ENCODE measurements at places on chromosomes 6 and 20.

GRCh38 chr20:25295386-25296093, 47.7 kb downstream of the PYGB start:
- no peak for DNase-seq

DNA sequence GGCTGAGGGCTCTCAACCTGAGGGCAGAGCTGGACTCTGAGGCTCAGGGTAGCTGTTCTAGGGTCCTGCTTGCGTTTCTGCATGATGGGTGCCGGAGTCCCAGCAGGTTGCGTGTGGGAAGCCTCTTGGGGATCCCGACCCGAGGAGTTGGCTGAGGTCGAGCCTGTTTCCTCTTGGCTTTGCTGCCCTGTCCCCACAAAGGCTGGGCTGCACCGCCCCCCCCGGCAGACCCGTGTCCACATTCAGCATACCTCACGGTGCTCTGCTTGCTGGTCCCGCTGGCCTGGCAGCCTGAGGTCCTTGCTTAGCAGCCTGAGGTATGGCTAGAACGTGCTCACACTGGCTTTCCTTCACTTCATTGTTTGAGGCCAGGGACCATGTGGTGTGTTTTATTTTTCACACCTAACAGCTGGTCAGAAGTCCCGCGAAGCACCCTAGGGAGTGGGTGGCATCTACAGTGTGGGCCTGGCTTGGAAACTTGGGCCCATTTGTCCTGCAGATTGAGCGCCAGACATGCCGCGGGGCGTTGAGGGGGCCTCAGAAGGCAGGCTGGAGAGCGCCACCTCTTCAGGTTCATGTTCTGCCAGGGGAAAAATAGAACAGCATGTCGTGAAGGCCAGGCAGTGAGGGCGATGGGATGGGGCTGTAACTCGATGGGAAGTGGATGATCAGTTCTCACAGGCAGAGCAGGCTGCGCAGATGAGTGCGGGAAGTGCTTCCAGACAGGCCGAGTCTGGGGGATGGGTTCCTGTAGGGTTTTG, 9.5 kb downstream of the LSM14B start:
- no peak for DNase-seq

DNA sequence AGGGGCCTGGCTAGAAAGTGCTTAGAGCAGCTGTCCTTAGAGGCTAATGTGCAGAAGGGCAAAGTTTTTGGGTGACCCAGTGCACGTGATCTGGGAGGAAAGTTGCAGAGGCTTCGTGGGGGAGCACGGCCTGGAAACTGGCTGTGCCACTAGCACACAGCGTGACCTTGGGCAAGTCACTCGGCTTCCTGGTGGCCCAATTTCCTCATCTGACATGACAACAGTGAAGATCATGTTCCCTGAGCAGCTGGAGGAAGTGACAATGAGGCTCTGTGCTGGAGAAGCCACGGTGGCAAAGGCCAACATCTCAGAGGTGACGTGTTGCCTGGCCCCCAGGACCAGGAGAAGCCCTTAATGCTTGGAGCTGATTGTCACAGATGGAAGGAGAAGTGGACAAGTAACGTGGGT, 99.5 kb downstream of the FOXC1 start:
- no peak for DNase-seq

GRCh38 chr20:54347166-54347833, 128.1 kb upstream of the DOK5 start:
- no peak for DNase-seq

DNA sequence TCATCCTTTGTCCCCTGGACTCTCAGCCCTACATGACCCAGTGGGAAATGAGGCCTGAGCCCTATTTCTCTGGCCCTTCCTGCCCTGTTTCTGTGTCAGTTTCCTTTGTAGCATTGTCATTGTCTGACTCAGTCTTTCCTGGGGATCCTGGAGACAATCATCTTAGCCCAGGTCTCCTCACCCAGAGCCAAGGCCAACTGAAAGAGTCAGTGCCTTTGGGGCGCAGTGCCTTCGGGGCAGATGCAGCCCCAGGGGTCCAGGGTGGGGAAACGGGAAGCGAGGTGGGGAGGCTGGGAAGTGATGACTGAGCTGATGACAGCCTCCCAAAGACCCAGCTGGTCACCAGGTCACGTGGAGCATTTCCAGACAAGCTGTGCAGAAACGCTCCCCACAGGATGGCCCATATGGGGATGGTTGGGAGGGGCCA, 93.3 kb upstream of the SULF2 start:
- DNase-seq = no peak

DNA sequence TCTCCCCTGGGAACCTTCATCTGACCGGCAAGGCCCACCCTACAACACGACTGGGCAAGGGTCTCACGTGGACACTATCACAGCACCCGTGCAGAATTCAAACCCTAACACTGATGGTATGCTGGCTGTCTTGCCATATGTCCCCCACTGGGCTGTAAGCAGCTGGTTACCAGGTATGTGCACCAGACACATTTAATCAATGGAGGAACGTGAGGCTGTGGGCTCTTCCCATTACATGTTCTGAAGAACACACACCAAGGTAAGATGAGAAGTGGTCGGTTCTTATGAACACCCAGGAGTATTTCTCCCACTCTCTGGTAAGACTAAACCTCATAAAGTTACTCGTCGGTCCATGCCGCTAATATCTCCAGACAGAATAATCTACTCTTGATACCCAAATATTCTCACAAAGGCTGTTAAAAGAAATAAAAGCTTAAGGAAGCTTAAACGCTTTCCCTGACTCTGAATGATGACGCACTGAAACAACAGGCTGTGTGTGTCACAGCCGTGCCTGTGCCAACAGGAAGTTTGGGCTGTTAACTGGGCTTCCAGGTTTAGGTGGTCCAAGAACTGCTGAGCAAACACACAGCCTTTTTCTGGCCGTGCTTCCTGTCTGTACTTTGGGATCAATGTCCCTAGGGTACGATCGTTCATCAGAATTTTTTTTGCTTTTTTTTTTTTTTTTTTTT, 75.3 kb downstream of the SLC23A2 start:
- DNase-seq = no peak

DNA sequence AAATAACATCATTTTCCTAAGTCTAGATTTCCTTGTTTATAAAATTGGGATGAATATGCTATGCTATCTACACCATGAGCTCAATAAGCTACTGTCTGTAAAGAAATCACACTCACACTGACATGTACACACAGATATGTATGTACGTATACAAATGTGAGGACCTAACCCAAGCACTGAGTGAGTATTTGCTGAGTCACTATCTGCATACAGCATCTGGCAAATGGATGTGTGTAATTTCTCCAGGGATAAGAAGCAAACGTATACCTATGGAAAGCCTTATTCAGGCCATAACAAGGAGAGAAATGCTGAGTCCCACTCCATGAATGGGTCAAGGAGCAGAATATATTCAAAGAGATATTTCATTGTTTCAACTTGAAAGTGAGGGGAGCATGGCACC, 153.9 kb downstream of the LPA start:
- DNase-seq = no peak

- no peak for DNase-seq
Observed at GRCh38 chr6:110620065-110620464, 143.7 kb upstream of the SLC22A16 start.

GRCh38 chr6:156885562-156885961, 108.4 kb downstream of the ARID1B start:
- DNase-seq = no peak

DNA sequence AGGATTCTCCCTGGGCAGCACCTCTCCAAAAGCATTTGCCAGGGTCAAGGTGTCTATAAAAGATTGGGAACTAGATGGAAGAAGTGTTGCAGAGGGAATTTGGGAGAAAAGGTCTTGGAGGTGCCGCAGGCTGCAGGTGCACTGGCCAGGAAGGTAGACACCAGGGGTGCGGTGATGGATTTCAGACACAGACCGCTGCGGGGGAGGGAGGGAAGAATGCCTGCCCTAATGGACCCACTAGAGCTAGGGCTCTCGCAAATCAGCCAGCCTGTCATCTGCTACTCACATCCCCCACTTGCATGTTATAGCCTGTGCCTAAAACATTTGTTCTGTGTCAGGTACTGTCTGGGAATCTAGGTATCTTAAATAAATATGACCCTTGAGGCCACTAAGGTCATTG, 193.6 kb upstream of the SLC24A3 start:
- DNase-seq = no peak

GRCh38 chr6:9540534-9541126, 874.2 kb downstream of the TFAP2A start:
- DNase-seq = no peak

DNA sequence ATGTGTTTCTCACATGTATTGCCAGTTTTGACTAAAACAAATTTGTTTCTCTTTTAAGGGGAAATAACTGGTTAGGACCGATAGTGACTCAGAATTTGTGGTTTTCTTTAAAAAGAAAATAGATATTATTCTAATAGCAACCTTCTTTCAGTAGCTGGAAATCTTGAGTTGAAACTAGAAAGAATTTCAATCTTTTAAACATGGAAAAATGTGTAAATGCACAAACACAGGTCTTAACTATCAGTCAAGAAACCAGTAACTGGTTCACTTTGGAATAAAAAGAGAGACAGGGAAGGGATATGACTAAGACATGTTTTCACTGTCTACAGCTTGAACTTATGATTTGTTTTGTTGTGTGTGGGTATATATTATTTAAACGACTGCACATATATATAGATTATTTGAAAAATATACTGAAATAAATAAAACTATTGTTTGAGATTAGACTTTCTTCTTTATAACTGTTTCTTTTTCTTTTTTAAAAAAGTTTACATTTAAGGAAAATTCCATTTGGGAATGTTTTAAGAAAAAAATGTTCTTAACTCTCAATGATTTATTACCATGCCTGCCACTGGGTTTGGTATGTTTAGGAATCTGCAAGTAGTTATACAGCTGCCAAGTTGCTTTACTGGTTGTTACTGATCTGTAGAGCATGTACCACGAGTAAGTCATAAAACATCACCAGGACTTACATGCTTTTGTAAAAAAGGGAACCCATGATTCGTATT, 753.3 kb upstream of the MARCKS start:
- no peak for DNase-seq

- no peak for DNase-seq
Observed at GRCh38 chr6:140078561-140079125, 704.2 kb upstream of the CITED2 start.

- DNase-seq = no peak
Observed at GRCh38 chr20:24438331-24438730, 31.1 kb upstream of the SYNDIG1 start.

DNA sequence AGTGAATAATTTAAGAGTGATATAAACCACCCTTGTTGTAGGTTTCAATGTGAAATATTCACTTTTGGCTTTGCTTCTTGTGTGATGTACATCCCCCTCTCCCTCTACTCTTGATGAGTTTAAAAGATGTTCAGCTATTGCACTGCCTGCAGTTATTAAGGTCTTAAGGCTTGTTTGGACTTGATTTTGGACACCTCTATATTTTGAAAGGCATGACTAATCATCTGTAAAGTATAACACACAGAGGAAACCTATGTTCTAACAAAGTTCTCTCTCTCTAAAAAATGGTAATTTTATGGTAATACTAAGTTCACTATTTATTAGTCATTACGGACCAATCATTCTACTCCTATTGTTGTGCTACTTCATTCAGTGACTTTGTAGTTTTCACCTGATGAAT, 1719.9 kb downstream of the GRIK2 start:
- DNase-seq = no peak

- DNase-seq = no peak
Observed at GRCh38 chr6:5293692-5294091, 32.4 kb downstream of the FARS2 start.

DNA sequence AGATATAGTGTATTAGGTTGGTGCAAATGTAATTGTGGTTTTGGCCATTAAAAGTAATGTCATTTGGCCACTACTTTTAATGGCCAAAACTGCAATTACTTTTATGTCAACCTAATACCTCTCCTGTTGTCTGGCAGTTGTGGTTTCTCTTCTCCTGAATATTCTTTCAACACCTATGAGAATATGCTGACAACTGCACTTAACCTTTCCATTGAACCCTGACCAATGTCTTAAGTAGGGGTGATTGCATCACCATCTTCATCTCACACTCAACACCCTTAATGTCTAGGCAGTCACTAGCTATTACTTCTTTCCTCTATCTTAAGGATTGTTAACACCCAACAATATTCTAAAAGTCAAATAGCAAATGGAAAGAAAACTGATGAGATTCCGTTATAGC, 200.5 kb upstream of the HSF2 start:
- DNase-seq = no peak

DNA sequence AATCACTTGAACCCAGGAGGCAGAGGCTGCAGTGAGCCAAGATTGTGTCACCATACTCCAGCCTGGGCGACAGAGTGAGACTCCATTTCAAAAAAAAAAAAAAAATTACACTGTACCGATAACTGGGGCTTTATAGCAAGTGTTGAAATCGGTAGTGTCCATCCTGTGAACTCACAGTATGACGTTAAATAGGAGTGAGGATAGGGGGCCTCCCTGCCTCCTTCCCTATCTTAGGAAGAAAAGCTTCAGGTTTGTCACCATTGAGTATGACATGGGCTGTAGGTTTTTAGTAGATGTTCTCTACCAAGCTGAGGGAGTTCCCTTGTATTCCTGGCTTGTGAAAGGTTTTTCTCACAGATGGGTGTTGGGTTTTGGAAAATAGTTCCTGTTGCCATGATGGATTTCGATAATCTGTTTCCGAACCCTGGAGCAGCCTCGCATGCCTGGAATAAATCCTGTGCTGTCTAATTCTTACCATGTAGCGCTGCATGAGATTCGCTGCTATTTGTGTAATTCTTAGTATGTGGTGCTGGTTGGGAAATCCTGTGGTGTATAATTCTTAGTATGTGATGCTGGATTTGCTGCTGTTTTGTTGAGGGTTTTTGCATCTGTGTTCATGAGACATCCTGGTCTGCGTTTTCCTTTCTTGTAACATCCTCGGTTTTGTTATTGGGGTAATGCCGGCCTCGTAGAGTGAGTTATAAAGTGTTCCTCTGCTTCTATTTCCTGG, 23.6 kb downstream of the NTSR1 start:
- DNase-seq = no peak

GRCh38 chr6:4272996-4273395, 137.6 kb upstream of the ECI2 start:
- DNase-seq = no peak

DNA sequence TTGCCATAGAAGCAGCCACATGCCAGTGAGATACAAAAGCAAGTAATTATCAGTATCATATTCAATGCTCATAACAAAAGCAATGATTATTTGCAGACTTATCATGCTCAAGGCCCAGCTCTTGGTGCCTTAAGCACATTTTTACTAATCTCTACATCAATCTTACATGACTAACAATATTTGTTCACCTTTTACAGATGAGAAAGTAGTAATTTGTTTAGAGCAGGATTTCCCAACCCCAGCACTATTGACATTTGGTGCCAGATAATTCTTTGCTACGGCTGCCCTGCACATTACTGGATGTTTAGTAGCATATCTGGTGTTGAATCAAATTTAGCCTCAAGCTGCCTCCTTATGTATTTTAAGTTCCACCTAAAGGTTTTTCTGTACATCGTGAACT, 19.0 kb upstream of the DOK5 start:
- DNase-seq = no peak

GRCh38 chr6:145745861-145746260, 10.5 kb upstream of the EPM2A start:
- DNase-seq = no peak

DNA sequence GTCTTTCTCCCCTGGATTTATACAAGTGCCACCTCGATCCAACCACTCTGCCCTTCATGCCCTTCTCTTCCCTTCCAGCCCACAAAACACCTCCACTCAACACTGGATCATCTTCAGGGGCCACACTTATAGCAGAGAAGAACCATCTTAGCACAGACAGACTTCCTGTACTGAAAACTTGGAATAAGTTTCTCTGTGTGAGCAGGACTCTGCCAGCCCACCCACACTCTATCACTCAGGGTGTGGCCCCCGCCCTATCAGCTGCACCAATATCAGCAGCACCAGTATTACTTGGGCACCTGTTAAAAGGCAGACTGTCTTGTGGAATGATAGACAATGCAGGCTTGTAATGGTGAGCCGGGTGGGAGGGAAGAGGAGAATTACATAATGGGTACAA, 86.7 kb downstream of the SCML4 start:
- no peak for DNase-seq
